ENCODE measurements at places on chromosomes 12 and 14.
A peak's percentile ranks its signal among the peaks of the same experiment; 100 is the strongest.

GRCh38 chr12:79086541-79087296, 222.1 kb downstream of the SYT1 start:
- no peak for DNase-seq

DNA sequence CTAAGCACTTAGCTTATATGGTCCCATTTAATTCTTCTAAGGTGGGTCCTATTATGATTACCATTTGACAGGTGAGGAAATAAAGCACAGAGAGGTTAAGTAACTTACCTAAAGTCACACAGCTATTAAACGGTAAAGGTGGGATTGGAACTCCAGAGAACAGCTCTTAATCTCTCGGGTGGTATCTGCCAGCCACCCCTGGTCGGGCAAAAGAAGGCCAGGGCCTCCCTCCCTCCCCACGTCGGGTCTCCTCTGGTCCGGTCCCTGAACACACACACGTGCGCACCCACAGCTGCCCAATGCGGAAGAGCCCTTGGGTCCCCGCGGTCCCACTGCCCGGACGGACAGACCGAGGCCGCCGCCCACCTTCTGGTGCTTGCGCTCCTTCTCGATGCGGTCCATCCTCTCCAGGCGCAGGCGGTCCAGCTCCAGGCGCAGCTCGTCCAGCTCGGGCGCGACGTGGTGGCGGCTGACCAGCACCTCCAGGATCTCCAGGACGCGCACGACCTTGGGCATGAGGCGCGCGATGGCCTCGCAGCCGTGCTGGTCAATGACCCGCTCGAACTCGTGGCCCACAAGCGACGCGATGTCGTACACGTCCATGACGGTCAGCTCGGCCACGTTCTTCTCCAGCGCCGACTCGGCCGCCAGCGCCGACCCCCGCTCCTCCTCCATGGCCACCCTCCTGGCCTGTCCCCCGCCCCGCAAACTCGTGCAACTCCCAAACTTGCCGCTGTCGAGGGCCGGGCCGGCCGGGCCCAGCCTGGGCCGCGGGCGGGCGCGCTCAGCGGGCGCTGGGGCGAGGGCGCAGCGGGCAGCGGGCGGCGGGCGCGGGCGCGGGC, 490 bp downstream of the RILPL1 start:
- peak; percentile 72 for DNase-seq

GRCh38 chr14:40682131-40682913, 924.4 kb upstream of the LRFN5 start:
- DNase-seq = no peak

DNA sequence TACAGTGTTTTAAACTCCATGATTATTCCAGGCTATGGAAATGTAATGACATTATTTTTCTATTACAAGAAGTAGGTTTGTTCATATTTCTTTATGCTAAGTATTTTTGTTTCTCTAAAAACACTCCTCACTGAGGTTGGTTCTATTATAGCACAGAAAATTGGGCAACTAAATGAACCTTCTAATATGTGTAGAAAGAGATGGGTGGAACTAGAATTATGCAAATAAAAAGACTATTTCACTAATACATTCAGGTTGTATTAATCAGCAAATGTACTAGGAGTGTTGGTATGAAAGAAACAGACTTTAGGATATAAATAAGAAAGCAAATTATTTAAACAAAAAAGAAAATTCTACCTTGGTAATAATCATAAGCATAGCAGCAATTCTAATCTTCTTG, 4.9 kb downstream of the OR6C2 start:
- no peak for DNase-seq

GRCh38 chr14:79581912-79582576, 629.3 kb downstream of the DIO2 start:
- no peak for DNase-seq

All from urothelium cell line (cell line).